Osteoblast (primary cell): ENCODE measurements at places on chromosomes 4 and X.

DNA sequence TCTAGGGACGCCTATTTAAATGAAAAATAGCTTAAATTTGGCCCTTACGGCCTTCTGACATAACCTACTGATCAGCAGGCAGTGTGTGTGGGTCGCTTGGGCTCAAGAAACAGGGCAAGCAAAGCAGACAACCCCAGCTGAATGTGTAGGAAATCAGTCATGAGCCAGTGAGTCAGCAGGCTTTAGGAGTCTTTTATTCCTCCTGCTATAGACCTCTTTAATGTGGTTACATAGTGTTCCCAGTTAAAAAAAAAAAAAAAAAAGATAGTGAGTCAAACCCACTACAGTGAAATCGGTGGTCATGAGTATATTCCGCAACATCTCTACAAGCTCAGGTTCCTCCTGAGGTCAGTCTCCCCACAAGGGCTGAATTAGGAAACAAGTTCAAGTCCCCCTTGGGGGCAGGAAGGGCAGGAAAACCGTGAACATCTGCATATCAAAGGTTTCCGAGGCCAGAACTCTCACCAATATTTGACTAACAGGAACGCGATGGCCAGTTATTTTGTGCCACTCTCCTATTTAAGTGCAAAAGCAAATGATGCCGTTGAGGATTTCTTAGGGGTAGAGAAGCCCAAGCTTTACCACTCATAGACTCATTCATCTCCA, 32.7 kb downstream of the ACSL1 start:
- DNase-seq, result peak; percentile 95

DNA sequence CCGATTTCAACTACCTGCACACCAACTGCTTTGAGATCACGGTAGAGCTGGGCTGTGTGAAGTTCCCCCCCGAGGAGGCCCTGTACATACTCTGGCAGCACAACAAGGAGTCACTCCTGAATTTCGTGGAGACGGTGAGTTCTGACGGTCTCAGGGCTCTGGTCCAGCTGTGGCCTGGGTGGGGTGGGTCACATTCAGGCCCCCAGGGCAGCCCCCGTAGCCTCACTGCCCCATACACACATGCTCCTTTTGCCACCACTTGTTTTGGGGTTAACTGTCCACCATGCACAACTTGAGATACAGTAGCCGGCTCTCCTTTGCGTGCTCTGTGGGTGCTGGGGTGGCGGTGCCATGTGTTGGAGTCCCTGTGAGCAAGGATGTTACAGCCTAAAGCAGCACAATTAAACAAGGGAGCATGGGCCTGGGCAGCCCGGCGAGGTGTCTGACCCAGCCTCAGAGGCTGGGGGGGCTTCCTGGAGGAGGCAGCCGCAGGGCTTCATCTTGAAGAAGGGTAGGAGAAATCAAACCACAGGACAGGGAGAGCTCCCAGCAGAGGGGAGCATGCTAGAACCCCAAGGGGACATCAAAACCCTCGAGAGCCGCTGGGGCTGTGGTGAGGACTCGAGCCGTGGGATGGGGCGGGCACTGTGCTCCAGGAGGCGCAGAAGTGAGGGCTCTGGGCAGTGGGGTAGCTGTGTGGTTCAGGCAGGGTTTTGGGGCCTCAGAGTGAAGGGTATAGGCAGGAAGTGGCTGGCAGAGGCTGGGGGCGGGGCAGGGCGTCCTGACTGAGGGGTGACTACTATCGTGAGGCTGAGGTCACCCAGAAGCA, 22.0 kb downstream of the CPZ start:
- DNase-seq, result peak; percentile 75

DNA sequence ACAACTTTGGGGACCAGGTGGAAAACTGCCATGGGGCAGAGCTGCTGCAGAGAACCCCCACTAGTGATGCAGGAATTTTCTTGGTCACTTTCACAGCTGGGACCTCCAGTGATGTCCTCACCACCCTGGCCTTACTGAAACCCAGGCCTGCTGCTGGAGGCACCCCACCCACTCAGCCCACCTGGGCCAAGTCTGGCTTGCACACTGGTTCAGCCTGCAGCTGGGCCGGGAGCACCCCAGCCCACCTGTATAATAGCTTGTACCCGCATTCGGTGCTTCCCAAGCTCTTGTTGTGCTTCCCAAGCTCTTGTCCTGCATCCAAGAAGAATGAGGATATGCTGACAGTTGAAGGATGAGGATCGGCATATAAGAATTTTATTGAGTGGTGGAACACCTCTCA, 86.4 kb upstream of the ZMAT1 start:
- DNase-seq, result no peak

DNA sequence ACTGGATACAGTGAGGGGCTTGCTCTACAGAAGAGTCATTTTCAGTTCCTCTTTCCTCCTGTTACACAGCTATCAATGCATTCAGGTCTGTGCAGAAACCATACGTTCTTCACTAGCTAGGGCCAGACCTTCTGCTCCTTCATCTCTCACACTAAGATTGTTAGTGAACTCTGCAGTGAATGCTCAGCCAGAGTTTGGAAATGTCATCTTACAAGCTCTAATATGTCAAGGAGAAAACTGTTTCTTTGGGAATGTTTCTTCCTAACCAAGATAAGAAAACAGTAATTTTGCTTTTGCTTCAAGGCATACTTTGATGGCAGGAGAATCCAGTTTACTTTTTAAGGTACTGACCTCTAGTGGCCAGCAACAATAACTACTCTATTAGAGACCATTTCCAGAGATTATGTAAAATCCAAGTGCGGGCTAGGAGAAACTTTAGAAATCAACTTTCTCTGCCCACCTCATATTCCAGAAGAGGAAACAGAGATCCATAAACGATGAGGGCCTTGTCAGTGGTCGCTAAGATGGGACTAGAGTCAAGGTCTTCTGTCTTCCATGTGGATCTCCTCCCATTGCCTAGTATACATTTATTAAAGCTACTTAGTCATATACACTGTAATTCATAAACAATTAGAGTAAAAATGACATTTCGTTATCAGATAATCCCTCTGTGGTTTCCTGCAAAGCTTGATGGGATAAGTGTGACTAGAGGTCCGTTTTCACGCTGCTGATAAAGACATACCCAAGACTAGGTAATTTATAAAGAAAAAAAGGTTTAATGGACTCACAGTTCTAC, 12.1 kb upstream of the CC2D2A start:
- peak; percentile 9 for DNase-seq

DNA sequence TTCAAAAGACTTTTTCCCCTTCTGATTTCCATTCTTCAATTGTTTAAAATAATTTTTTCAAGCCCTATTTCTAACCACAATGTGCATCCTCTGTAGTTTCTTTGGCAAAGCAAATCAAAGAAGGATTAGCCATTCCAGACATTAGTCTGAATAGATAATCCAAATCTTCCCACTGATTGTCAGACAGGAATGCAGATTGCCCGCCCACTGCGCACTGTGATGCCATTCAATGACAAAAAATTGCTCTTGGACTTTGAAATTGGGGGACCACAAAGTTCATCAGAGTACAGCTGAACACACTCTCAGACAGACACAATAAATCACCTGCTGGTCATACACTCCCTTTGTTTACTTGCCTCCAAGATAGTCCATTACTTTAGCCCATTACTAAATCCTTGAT, 216.5 kb upstream of the DKK2 start:
- DNase-seq, result no peak

DNA sequence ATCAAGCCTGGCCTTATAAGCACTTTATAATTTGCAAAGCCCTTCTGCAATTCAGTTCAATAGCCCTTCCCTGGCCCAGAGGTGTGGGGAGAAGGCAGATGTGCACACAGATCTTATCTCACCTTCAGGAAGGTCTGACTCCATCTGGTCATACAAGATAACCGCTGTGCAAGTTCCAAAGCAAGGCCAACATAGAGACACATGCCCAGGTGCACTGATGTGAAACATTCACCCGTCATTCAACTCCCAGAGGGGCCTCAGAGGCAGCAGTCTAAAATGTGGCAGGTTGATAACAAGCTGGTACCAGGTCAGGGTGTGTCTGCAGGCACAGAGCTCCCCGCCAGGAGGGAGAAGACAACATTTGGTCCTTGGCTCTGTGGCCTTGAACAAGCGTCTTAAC, 10.9 kb upstream of the WFS1 start:
- peak; percentile 36 for DNase-seq
